SHP77 treated with DMSO at 0.1 percent for 48 hours (cell line): ENCODE measurements at places on chromosomes 3 and 15.

GRCh38 chr15:25682340-25682739 is 180.8 kb downstream of the ATP10A start:
- no peak for DNase-seq

GRCh38 chr3:52752045-52752660 is 18.6 kb downstream of the NEK4 start:
- no peak for DNase-seq

DNA sequence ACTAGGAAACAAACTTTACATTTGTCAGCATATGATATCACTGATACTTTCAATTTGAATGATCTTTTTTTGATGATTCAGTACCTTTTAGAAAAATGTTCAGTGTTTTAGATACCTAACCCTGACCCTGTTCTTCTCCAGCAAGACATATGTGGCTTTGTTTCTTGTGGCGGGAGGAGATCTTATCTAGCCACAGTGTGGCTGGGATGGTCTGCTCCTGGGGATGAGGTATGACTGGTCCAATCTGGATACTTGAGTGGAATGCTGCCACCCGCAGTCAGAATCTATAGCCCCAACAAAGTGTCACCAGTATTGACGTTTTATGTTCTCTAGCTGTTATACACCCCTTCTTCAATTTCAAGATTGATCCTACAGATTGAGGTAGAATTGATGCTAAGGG is 439.0 kb upstream of the GOLIM4 start:
- DNase-seq, result no peak

DNA sequence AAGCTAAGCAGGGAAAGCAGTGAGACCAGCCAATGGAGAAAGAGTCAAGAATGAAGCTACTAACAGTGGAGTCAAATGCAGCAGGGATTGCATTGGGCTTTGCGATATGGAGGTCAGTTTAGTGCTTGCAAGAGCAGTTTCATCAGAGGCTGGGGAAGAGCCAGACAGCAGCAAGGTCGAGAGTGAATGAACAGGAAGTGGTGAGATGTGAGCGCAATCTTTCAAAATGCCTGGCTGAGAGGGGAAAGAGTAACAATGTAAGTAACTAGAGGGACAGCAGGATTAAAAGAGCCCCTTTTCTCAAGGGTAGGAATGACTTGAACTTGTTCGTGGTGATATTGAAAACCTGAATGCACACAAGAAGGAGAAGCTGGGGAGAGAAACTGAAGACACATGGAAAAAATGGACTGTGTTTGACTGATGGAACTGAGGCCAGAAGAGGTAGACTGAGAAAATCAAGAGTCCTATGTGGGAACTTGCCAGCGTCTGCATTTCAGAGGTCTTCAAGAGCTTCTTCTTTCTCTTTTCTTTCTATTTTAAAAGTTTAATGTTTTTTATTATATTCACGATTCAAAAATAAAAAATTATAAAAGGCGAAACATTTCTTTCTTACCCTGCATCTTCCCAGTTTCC is 30.6 kb upstream of the GPR160 start:
- no peak for DNase-seq

- no peak for DNase-seq
These were observed 4.7 kb upstream of the FAM240A start for GRCh38 chr3:46607603-46608028.

DNA sequence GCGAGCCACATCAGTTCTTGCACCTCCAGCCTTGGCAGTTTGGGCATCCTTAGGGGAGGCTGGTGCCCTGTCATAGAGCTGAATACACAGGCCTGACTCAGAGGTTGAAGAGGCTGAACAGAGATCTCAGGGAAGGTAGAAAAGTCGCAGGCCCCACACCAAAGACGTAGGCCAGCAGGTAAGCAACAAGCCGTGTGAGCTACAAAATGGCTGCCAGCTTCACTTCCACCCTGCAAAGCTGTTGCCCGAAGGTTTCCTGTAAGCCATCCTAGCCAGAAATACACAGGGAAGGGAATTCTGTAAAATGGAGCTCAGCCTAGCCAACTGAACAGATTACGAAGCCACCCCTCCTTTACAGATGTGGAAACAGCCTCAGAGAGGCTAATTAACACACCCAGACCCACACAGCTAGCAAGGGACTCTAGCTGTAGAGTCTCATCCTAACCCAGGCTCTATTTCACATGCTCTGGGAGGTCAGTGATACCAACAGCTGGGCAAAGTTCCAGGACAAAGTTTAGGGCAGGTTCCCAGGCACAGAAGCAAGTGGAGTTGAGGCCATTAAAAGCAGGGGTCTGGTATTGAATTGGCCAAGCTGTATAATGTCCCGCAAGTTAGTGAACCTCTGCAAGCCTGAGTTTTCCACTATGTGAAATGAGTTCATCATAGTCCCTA is 66.3 kb upstream of the RASGRF1 start:
- DNase-seq, result no peak
